ENCODE measurements at places on chromosomes 6 and 20. TPM values are rescaled to one million over a fixed set of nuclear protein-coding genes. Genes with fewer than 3 reads are reported as not detected.

- no peaks in the 10 kb centered on the region for H3K4me1 ChIP-seq
- H3K27ac ChIP-seq = no peak overlapping the region
- H3K27me3 ChIP-seq = no peaks in the 10 kb centered on the region
- no peaks in the 10 kb centered on the region for H3K36me3 ChIP-seq
Measured at GRCh38 chr6:110965629-110966229, 7.2 kb downstream of the GTF3C6 start.

DNA sequence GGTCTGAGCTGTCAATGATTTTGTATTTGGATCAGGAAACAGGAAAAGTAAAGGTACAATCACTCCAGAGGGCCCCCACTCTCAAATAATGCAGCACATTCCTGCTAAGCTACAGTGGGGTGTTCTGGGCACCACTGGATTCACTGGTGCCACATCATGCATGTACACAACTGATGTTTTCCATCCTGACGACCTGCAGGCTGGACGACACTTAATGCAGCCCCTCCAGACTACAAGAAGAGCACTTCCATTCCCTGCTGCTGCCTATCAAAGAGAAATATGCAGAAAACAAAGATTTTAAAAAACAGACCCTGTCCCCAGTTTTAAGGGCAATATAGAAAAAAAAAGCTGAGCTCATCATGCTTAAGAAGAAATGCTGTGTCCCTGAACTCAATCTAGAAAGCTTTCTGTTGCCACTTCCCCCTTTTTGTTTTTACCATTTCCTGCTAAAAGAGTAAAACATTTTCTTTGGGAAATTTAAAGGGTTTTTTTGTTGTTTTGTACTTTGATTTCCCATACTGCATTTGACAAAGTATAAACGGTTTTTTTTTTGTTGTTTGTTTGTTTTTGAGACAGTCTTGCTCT lies 35.5 kb downstream of the ABHD12 start:
- DNase-seq = no peak
- no peak overlapping the region for H3K27ac ChIP-seq
- H3K27me3 ChIP-seq = no peaks in the 10 kb centered on the region
- H3K36me3 ChIP-seq = no peaks in the 10 kb centered on the region

- H3K36me3 ChIP-seq = no peaks in the 10 kb centered on the region
- DNase-seq = no peak
- no peak overlapping the region for H3K27ac ChIP-seq
- H3K4me1 ChIP-seq = no peaks in the 10 kb centered on the region
Measured at GRCh38 chr20:7094438-7094997, 327.0 kb downstream of the BMP2 start.

DNA sequence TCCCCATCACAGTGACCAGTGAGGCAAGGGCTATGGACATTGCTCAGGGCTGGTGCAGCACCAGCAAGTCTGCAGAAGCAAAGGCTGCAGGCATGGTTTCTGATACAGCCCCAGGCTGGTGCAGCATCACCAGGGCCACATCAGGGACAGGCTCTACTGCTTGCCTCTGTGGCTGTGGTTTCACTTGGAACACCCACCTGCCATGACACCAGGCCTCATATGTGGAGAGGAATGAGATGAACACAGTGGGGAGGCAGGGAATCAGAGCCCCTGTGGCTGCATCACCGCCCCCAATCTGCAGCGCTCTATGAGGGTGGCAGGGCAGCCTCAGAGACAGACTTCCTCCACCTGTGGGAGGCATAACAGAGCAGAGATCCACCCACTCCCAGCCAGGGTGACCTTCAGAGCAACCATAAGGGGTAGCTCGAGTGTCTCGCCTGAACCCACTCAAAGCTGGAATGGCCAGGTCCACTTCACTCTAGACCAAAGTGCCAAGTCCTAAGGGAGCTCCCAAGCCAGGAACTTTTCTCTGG lies 7.9 kb downstream of the RING1 start:
- peaks cover 10% of the 10 kb centered on the region for H3K4me1 ChIP-seq
- H3K36me3 ChIP-seq = no peaks in the 10 kb centered on the region
- DNase-seq = no peak

- DNase-seq = no peak
- H3K27ac ChIP-seq = no peak overlapping the region
- H3K4me3 ChIP-seq = no peak overlapping the region
- no peaks in the 10 kb centered on the region for H3K27me3 ChIP-seq
Measured at GRCh38 chr6:104908888-104909525, 47.9 kb upstream of the LIN28B start.

DNA sequence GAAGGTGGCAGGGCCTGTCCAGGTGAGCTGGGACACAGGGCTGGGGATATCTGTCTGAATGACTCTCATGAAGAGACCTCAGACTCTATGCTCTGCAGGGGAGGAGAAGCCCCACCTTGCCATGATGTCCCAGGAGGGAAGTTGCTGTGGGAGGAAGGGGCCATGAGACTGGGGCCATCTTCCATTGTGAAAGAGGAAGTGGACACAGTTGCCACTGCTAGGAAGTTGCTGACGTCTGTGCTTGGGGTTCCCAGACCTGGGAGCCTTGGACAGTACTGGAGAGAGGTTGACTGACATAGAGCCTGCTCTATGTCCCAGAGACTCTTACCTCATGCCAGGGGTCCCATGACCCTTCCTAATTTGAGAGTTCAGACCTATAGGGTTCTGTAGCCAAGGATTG lies 24.5 kb downstream of the SIRPB1 start:
- H3K4me3 ChIP-seq = no peak overlapping the region
- no peak overlapping the region for H3K27ac ChIP-seq
- DNase-seq = no peak

GRCh38 chr6:157929076-157929475 lies 52.6 kb upstream of the SYNJ2 start:
- H3K36me3 ChIP-seq = peaks cover 87% of the 10 kb centered on the region
- no peak for DNase-seq
- H3K4me1 ChIP-seq = no peaks in the 10 kb centered on the region
- H3K4me3 ChIP-seq = no peak overlapping the region

GRCh38 chr6:129146902-129147301 lies 264.0 kb downstream of the LAMA2 start:
- no peak overlapping the region for H3K27ac ChIP-seq
- no peak for DNase-seq
- no peak overlapping the region for H3K4me3 ChIP-seq

- no peak for DNase-seq
- H3K4me1 ChIP-seq = no peaks in the 10 kb centered on the region
- no peaks in the 10 kb centered on the region for H3K36me3 ChIP-seq
- no peak overlapping the region for H3K4me3 ChIP-seq
- no peak overlapping the region for H3K27ac ChIP-seq
Measured at GRCh38 chr6:136685540-136686108, 106.7 kb downstream of the MAP3K5 start.

- no peak overlapping the region for H3K27ac ChIP-seq
- H3K4me1 ChIP-seq = peaks cover 27% of the 10 kb centered on the region
- H3K36me3 ChIP-seq = no peaks in the 10 kb centered on the region
- no peak for DNase-seq
- H3K27me3 ChIP-seq = no peaks in the 10 kb centered on the region
Measured at GRCh38 chr20:51422514-51423289, 119.8 kb downstream of the NFATC2 start.

- H3K36me3 ChIP-seq = no peaks in the 10 kb centered on the region
- peak; percentile 35 for DNase-seq
- no peaks in the 10 kb centered on the region for H3K27me3 ChIP-seq
- H3K4me3 ChIP-seq = no peak overlapping the region
- H3K27ac ChIP-seq = no peak overlapping the region
Measured at GRCh38 chr20:63055575-63056235, 48.9 kb upstream of the BHLHE23 start.

GRCh38 chr20:52096117-52096516 lies 95.5 kb downstream of the ZFP64 start:
- no peak for DNase-seq
- no peaks in the 10 kb centered on the region for H3K27me3 ChIP-seq
- no peaks in the 10 kb centered on the region for H3K4me1 ChIP-seq
- H3K36me3 ChIP-seq = no peaks in the 10 kb centered on the region
- H3K27ac ChIP-seq = no peak overlapping the region

- H3K27ac ChIP-seq = no peak overlapping the region
- H3K36me3 ChIP-seq = no peaks in the 10 kb centered on the region
- H3K4me3 ChIP-seq = no peak overlapping the region
Measured at GRCh38 chr20:10023911-10024310, 10.9 kb upstream of the ANKEF1 start.

GRCh38 chr6:111911428-111911827 lies 38.2 kb upstream of the FYN start:
- no peak overlapping the region for H3K27ac ChIP-seq
- H3K4me1 ChIP-seq = no peaks in the 10 kb centered on the region
- H3K27me3 ChIP-seq = no peaks in the 10 kb centered on the region
- DNase-seq = no peak

DNA sequence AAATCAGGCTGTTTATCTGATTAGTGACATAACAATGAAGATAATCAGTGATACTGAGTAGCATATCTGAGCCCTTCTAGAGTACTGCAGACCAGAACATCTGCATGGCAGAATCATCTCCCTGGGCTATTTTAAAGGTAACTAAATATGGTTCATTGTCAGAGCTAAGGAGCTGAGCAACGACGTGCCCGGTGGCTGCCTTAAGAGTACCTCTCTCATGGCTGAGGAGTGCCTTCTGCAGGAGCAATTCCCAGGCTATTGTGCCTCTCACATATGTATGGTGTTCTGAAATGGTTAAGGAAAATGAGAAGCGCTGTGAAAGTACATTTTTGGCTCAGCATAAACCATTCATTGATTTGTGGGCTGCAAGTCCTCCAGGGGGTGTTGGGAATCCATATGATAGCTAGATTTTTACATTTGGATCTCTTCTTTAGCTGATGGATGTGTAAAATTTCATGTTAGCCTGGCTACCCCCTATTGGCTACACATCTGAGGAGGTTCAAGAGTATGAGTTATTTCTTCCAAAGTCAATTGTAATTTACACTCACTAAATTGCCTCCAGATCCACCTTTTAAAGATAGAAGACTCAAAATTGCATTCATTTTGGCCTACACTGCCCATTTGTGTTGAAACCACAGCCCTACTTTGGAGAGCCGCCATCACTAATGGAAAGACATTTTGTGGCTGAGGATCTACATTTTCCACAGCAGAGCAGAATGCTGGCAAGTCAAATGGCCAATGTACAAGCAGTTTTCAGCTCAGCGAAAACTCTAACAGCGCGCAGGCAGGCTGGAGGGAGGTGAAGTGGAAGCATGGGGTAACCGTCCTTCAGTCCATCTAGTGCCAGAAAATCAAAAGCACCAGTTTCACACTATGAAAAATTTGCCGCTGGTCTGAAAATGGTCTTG lies 198.0 kb downstream of the SIM1 start:
- no peak overlapping the region for H3K27ac ChIP-seq
- H3K4me1 ChIP-seq = no peaks in the 10 kb centered on the region
- H3K36me3 ChIP-seq = no peaks in the 10 kb centered on the region

DNA sequence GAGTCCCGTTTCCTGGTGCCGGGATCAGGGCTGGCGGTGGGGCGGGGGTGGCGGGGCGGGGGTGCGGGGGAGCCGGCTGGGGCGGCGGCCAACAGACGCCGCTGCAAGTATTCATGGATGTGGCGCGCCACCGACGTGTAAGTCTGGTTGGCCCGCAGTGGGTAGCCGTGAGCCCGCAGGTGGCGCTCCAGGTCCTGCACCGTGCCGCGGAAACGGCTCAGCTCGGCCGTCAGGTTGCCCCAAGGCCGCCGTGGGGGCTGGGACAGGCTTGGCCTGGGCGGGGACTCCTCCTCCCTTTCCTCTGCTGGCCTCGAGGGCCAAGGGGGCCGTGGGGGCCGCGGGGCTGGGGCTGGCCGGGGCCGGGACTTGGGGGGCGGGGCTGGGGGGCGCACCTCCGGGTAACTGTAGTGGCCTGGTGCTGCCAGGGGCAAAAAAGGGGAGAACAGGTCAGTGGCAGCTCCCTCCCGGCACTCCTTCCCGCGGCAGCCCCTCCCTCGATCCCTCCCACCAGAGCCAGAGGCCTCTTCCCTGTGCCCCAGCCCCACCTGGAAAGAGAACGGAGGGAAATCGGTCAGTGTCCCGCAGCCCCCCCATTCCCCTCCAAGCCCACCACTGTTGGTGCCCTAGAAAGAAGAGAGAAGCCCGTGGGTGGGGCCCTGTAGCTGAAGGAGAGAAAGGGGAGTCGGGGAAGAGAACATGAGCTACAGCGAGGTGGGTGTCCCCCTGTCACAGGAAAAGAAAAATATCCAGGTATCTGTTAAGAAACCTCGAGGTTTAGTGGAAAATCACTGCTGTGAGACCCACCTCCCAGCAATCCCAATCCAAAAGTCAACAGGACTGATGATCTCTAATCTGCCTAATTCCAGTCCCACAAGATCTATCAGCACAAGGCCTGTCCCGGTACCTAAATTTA lies 21.3 kb downstream of the TNXB start:
- peak overlapping the region; percentile 63 for H3K27ac ChIP-seq
- peak overlapping the region; percentile 22 for H3K4me3 ChIP-seq
- no peaks in the 10 kb centered on the region for H3K36me3 ChIP-seq
- H3K4me1 ChIP-seq = no peaks in the 10 kb centered on the region

DNA sequence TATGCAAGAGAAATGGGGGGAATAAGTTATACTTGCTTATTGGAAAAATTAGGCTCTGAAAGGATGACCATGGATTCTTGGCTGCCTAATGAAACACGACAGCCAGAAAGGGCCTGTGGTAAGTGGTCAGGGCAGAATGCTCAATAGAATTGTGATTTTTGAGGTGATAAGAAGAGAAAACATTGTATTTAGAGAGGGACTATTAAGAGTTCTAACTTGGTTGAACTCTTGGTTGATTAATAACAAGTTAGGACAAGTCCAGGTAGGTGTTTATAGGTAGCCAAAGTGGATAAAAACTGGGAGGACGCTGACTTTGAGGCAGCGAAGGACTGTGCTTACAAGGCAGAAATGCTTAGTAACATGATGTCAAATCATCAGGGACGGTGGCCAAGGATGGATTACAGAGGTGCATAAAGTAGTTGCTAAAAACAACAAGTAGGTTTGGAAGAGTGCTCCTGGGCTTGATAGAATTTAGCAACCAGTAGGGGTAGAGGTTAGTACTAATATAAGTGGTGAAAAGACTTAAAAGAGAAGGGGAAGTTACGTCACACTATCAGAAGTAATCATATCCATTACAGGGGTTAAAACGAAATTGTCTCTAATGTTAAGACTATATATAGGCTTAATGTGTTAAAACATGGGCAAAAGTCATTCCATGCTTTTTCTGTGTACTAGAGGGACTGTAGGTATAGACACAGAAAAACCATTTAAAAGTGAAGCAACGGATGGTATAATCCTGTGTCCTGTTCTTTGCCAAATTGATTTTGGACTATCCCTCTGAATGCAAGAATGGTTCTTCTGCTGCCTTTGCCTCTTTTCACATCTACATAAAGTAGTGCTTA lies 98.6 kb downstream of the EYA4 start:
- no peaks in the 10 kb centered on the region for H3K27me3 ChIP-seq
- H3K4me3 ChIP-seq = no peak overlapping the region
- H3K27ac ChIP-seq = no peak overlapping the region
- no peaks in the 10 kb centered on the region for H3K4me1 ChIP-seq

GRCh38 chr6:118101831-118102345 lies 194.8 kb downstream of the SLC35F1 start:
- H3K36me3 ChIP-seq = no peaks in the 10 kb centered on the region
- no peaks in the 10 kb centered on the region for H3K27me3 ChIP-seq
- no peaks in the 10 kb centered on the region for H3K4me1 ChIP-seq
- H3K4me3 ChIP-seq = no peak overlapping the region

The B3GAT2 gene
- not detected for total RNA-seq

The C20orf96 gene
- 6.3 TPM for total RNA-seq

The LRRC1 gene
- 37.1 TPM for total RNA-seq

The TBC1D7 gene
- 16.5 TPM for total RNA-seq

The HNF4A gene
- 342 TPM for total RNA-seq

The NCOA7 gene
- total RNA-seq = 80.9 TPM

The KHDRBS2 gene
- 0.47 TPM for total RNA-seq

The CST7 gene
- not detected for total RNA-seq

The SRSF6 gene
- 64.3 TPM for total RNA-seq

Data from Peyer's patch (tissue), 4 donors.